ENCODE measurements at places on chromosomes 6 and 20.

- no peak for DNase-seq
Observed at GRCh38 chr6:35067234-35067633, 73.9 kb downstream of the TCP11 start.

DNA sequence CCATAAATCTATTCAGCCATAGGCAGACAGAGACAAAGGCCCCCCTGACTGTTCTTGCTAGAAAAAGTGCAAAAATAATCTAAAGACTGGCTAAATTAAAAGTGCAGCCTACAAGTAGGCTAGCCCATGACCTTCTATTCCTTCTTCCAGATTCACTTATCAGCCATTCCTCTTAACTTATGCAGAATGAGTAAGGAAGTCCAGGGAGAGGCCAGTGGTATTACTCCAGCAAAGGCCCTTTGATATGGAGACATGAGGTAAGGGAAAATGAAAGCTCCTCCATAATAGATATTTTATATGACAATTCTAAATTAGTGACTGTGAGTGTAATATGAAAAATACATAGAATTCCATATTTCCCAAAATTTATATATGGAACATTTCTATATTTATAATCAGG, 199.4 kb downstream of the TBC1D32 start:
- DNase-seq: no peak

DNA sequence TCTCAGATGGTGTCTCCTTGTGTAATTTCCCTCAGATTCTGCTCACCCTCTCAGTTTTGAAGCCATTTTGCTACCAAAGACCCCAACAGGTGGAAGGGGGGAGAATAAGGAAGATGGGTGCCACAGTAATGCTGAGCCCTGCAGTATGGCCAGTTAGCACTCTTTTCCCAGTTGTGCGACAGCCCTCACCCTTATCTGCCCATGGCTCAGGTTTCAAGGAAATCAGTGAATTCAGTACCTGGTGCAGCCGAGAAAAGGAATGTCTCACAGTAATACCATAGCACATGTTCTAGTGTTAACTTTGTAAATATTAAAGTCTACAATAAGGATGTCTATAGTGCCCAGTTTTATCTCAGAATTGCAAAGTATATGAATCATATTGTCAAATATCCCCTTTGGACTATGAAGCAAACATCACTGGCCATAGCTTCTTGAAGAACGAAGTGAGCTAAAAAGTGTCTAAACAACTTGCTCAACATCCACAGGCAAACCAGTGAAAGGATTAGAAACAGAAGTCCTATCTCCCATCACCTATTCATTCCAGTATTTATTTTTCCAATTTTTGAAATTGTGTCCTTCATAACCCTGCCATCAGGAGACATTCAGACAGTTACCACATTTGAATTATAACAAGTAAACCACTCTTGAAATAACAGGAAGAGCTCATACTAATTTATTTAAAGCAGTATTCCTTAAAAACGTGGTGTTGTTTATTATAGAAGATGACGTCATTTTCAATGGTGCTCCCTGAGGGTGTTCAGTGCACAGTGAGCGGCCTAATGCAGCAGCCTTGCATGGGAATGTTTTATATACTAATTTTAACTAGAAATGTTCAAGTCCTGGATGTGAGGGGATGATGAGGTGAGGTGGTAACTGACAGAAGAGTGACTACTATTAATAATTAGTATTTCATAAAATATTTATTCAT, 366.2 kb downstream of the TFAP2A start:
- DNase-seq: no peak

DNA sequence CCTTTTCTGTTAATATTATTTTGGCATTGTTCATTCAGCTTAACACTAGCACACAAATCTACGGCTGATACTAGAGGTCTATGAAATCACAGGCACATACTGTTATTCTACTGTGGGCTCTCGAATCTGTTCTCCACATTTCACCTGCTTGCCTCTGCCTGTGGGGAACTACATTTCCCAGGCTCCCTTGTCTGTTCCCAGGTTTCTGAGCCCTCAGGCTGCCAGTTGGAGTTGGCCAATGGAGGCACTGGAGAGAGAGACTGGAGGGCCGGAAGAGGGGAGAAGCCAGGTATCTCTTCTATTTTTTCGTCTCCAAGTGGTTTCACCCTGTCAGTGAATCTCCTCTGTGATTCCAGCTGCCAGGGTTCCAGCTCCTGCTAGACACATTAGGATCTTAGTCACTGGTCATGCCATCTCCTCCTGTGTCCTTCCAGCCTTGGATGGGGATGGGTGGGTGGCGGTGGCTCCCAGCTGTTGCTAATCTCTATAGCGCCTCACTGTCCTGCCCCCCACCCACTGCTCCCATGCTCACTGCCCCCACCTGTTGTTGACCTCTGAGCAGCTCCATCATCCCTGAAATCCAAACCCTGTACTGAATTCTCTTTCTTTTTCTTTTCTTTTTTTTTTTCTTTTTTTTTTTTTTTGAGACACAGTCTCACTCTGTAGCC, 188.2 kb downstream of the LRFN2 start:
- no peak for DNase-seq

DNA sequence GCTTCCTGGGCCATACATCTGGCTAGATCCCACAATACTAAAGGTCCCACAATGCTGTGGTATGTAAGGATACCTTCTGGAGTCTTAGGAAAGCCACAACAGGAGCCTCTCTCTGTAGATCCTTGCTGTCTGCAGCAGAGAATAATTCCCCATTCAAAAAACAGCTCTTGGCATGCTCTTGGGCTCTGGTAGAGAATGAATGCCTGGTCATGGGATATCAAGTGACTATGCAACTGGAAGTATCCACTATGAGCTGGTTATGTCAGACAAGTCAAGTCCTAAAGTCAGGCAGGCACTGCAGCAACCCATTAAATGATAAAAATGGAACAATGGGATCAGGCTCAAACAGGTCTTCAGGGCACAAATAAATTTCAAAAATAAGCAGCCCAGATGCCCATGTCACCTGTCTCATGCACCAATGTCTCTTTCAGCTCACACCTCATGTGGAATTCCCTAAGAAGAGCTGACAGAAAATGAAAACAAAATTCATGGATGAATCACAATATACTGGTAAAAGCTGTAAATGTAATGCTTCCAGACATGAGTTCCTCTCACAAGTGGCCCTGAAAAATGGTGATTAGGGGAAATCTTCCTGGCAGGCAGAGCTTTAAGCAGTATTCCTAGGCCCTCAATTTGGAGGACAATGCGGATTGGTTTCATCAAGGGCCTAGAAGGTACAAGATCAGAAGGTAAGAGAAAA, 4.3 kb downstream of the AK9 start:
- DNase-seq: no peak

DNA sequence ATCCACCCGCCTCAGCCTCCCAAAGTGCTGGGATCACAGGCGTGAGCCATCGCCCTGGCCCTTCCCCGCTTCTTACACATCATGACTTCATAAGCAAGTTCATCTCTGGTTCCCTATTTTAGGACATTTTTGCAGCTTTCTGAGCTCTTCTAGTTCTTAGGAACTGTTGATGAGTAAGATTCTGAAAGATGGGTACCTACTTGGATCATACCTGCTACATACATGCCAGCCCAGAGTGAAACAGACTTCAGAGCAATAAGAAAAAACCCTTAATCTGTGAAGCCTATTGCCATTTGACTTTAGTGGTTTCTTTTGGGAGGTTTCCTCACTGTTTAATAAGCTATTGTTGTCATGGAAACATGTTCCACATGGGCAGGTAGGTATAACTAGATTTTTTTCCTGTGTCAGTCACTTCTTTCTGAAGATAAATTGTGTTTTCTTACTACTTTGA, 27.9 kb upstream of the TMEM217 start:
- no peak for DNase-seq

DNA sequence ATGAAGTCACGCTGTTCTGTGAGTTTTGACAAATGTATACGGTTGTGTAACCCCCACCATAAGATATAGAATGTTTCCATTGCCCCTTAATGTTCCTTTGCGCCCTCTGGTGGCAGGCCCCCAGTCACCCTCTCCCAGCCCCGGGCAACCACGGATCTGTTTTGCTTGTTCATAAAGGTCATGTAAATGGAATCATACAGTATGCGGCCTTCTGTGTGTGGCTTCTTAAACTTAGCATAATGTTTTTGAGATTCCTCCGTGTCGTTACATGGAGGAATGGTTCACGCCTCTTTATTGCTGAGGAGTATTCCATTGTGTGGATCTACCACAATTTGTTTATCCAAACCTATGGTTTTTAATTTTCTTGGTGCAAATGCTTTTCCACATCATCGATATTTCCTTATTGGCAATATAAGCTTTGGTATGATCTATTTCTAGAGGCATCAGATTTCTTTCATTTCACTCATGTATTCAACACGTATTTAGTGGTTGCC, 28.4 kb downstream of the LYRM2 start:
- DNase-seq: peak; percentile 79

DNA sequence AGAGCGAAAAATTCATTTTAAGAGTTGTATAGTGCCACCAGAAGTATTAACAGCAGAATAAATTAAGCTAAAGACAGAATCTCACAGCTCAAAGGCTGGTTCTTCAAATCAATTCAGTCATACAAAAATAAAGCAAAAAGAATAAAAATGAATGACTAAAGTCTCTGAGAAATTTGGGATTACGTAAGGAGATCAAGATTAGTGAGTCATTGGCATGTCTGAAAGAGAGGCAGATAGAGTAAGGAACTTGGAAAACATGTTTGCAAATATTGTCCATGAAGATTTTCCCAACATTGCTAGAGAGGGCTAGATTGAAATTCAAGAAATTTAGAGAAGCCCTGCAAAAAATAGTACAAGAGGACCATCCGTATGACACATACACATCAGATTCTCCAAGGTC, 1413.9 kb upstream of the ADGRB3 start:
- DNase-seq: no peak

Data from activated naive CD4-positive, alpha-beta T cell treated with anti-CD3 and anti-CD28 coated beads, Interleukin-2, amount 50 U/mL, for 16 hours (primary cell).